HS-5 (cell line): ENCODE measurements at places on chromosomes 3 and 15.
A peak's percentile ranks its signal among the peaks of the same experiment; 100 is the strongest.

DNA sequence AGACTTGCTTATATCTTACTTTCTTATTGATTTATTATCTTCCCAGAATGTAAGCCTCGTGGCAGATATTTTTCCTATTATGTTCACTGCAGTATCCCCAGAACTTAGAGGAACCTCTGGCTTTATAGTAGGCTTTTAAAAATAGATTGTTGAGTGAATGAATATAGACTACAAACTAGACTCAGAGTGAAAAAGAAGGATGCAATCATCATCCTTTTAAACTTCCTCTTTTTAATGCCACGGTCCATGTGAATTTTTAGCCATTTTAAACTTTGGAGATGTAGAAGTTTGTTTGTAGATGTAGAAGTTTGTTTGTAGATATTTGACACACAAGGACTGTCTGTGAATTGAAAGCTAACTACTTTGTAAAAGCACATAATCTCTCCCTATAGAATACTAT lies 7.2 kb upstream of the P2RY12 start:
- DNase-seq, result no peak

DNA sequence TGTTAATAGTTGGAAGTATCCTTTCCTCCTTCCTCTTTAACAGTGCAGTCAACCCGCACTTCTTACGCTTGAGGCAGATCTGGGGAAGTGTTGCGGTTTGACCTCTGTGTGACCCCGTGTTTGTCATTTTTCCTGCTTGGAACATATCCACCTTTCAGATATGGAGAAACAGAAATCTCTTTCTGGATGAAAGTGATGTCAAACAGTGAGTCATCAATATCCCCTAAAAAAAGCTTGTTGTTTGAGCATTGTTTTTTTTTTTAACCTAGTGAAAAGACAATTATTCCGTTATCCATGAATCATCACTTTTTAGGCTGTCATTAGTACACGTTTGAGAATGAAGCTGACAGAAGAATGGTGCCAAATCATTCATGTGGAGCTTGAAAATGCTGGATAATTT lies 293.7 kb downstream of the ARPP21 start:
- peak; percentile 87 for DNase-seq

- DNase-seq, result no peak
Measured at GRCh38 chr3:194691481-194692283, 6.0 kb downstream of the FAM43A start.

DNA sequence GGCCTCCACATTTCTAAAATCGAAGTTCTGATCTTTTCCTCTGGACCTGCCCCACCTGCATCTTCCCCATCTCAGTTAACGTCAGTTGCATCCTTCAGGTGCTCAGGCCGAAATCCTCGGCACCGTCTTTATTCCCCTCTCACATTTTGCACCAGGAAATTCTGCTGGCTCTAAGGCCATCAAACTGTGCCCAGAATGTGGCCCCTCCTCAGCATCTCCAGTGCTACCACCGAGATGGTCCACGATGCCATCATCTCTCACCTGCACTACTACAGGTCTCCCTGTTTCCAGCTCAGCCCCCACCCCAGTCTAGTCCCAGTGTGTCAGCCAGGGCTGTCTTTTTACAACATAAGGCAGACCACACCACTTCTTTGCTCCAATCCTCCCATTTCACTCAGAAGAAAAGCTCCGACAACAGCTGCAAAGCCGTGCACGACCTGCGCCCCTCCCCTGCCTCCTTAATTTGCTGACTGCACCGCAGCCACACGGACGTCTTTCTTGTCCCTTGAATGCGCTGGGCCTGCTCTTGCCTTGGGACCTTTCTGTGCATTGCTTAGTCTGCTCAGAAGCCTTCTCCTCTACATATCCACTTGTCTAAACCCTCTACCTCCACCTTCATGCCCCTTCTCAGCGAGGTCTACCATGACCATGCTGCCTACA lies 14.4 kb downstream of the MUC20 start:
- no peak for DNase-seq

GRCh38 chr3:129611812-129612533 lies 5.5 kb upstream of the PLXND1 start:
- no peak for DNase-seq

- no peak for DNase-seq
Measured at GRCh38 chr15:47517737-47518136, 199.6 kb upstream of the SEMA6D start.

DNA sequence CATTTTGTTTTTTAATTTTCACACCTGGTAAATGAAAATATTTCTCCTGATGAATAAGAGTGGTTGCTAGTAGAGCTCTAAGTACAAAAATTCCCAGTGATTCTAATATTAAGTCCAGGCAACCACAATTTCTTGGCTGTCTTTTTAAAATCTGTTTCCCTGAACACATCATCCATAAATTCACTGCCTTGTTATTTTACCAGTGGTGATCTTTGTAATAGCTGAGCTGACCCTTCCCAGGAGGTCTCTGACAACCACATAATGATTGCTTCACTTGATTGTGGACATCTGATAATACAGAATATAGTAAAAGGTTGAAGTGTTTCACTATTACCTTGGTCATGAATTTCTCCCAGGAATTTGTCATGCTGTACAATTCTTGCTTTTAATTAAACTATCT lies 13.9 kb upstream of the TOP2B start:
- DNase-seq, result no peak

- no peak for DNase-seq
Measured at GRCh38 chr15:80536231-80536630, 132.0 kb downstream of the ARNT2 start.

- DNase-seq, result no peak
Measured at GRCh38 chr15:29988701-29989100, 94.1 kb upstream of the GOLGA8J start.

DNA sequence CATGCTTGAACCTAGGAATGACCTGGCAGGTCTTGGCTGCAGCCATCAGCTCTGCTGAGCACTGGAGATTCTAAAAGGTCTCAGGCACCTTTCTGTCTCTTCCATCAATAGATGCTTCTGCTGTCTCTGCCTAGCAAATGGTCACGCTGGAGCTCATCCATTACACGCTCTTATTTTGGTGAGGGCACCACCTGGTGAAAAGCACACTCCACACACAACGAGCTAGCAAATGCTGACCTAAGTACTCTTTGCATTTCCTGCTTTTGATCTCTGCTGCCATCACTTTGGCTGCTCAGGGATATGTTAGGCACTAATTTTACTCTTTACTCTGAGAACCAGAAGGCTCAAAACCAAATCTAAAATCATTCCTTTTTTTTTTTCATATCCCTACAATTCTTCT lies 91.3 kb downstream of the RAB11A start:
- no peak for DNase-seq

GRCh38 chr15:100672959-100673358 lies 70.6 kb downstream of the ASB7 start:
- DNase-seq, result no peak

DNA sequence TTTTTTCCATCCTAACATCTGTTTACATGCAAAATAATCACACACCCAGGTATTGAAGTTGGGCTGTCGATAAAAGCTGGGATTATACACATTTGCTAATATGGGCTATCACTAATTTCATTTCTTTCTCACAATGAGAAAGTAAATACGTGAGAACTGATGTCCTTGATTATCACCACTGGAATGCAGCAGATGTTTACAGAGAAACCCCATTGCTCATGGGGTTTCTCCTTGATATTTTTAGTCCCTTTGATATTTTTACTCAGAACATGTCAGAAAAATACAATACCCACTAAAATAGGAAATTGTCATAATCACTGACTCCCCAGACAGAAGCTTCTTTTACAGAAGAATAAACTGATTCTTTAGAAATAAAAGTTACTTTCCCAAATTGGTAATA lies 535.1 kb upstream of the CCDC54 start:
- DNase-seq, result no peak

GRCh38 chr3:52167240-52167639 lies 13.0 kb upstream of the POC1A start:
- no peak for DNase-seq

GRCh38 chr3:16545413-16546185 lies 32.1 kb upstream of the RFTN1 start:
- DNase-seq, result no peak

DNA sequence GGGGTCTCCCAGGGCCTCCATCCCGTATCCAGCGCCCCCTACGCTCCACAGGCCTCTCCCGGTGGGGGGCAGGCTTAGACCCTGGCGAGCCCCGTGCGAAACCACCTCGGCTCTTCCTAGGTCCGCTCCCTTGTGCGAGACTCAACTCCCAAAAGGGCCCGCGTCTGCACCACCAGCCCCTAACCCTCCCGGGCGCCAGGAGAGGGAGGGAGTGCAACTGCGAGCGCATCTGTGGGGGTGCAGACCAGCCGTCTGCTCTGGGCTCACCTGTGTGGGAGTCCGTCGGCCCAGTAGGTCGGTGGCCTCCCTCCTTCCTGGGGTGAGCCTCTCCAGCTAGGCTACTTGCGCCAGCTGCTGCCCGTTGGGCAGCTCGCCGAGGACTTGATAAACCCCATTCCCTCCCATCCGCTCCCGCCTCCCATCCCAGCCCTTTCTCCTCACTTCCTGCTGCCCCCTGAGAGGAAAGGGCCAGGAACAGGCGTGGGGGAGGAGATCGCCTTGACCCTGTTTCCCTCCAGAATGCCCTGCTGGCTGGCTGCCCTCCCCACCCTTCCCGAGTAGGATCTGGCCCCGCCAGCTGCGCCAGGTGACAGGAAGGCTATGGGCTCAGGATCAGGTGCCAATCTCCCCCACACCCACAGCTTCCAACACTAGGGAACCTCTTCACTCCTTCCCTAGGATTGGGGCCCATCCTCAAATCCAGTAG lies at the start of gene HYAL2:
Gene HYAL2, minus strand, starts transcription at position 360 of the 706 bp plus-strand sequence. CDS start 2,256 bp downstream, outside the sequence.
- DNase-seq, result no peak

DNA sequence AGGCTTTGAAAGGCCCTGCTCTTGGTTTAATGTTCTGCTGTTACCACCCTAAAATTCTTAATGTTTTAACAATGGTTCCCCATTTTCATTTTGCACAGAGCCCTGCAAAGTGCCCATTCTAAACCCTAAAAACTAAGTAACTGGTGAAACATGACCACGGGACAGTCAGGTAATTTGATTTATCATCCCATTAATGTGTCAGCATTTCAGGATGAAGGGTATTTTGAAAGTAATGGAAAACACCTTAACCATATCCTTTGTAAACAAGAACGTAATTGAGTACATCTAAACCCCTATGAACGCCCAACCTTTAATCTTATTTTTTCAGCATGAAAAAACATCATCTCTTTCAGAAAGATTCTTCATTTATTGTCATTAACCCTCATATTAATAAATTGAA lies 164.9 kb upstream of the IL12A start:
- DNase-seq, result no peak

DNA sequence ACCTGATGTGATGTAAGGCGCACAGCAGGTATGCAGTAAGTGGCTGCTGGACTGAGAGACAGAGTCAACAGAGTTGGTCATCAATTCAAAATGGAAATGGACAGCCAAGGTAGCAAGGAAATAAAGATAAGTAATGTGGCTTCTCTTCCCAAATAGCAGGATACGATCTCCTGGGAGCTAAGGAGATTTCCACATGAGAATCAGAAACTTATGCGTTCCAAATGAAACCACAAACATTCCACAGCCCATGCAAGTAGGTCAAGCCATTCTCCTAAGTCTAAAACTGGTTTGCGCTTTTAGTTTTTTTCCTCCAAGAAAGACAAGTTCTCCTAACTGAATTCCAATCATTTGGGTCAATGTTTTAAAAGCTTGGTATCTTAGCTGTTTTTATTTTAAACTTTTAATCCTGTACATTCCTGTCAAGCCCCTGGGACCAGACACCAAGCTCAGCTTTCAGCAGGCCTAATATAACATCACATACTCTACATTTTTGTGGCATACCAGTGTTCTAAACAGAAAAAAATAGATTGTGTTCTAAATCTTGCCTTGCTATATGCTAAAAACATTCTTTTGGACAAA lies 73.7 kb upstream of the TSPAN3 start:
- peak; percentile 92 for DNase-seq

DNA sequence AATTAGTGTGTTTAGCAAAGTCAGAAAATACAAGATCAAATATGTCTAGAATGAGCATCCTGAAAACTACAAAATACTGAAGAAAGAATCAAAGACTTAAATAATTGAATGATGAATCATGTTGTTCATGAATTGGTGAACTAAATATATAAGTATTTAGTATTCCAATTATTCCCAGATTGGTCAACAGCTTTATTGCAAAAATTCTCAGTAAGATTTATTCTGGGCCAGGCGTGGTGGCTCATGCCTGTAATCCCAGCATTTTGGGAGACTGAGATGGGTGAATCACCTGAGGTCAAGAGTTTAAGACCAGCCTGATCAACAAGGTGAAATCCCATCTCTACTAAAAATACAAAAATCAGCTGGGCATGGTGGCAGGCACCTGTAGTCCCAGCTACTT lies 250.0 kb upstream of the NECTIN3 start:
- peak; percentile 39 for DNase-seq

DNA sequence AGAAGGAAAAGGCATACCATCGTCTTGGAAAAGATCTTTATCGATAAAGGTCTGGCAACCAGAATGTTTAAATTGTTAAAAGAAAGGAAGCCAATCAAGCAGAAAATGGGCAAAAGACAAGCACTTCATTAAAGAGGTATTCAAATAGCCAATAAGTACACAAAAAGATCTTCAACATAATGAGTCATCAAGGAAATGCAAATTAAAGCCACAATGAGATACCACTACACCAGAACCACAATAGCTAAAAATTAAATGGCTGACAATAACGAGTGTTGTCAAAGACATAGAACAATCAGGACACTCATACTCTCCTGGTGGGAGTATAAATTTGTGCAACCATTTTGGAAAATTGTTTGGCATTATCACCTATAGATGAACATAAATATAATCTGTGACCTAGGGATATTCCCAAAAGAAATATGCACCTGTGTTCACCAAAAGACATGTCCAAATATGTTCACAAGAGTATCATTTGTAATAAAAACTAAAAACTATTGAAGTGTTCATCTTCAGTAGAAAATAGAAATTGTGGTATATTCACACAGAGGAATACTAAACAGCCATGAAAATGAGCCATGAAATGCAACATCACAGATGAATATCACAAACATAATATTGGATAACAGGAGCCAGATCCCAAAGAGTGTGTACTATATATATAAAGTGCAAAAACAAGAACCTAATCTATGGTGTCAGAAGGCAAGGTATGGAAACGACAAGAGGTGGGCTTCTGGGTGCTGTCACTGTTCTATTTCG lies 14.4 kb upstream of the BTBD1 start:
- DNase-seq, result no peak

GRCh38 chr15:93372208-93372864 lies 283.3 kb upstream of the RGMA start:
- no peak for DNase-seq

GRCh38 chr3:128402319-128402718 lies 64.4 kb downstream of the DNAJB8 start:
- no peak for DNase-seq

GRCh38 chr3:177679568-177680471 lies 482.5 kb upstream of the TBL1XR1 start:
- no peak for DNase-seq

DNA sequence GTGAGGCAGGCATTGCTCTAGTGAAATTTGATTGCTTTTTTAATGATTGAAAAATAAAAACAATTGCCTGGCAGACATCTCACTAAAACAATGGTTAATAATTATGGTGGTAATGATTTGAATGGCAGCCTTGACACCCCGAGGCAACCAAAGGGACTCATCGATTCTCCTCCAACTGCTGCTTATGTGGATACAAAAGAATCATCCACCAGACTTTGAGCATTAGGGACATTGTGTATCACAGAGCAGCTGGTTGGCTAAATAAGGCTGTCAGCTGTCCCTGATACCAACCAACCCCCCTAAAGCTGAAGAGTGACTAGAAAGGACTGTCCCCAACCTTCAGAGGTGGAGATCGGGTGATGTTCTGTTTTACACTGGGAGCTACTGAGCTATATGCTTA lies 1.7 kb upstream of the CD47 start:
- DNase-seq, result no peak
